ENCODE measurements at places on chromosomes 4 and X.

- no peaks in the 10 kb centered on the region for H3K27me3 ChIP-seq
- no peaks in the 10 kb centered on the region for H3K4me1 ChIP-seq
- no peak overlapping the region for H3K4me3 ChIP-seq
- no peak for DNase-seq
- H3K27ac ChIP-seq, result no peak overlapping the region
Measured at GRCh38 chrX:10195425-10195824, 38.6 kb downstream of the CLCN4 start.

DNA sequence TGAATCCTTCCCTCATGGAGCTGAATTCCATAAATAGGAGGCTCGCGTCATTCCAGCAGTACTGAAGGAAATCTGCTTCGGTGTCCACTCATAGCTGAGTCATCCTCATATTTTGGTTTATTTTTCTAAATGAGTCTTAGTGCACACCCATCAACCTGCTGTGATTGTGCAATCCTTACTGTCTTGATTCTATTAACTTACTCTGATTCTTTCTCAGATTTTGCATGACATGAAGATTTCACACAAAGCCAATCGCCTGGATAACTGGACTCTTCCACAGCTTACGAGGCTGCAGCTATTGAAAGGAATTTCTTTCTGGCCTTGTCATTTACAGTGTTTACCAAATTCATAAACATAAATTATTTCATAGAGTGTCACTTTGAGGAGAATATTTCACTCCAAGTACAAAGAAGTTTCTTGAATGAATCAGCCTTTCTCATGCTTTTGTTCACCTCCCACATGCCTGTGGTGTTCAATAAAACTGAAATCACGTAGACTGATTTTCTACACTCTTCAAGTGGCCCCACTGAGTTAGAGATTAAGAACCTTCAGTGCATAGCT, 207.6 kb upstream of the SLITRK2 start:
- no peak overlapping the region for H3K4me3 ChIP-seq
- no peak overlapping the region for H3K27ac ChIP-seq
- H3K27me3 ChIP-seq, result no peaks in the 10 kb centered on the region
- no peaks in the 10 kb centered on the region for H3K36me3 ChIP-seq

- H3K27ac ChIP-seq, result no peak overlapping the region
- H3K4me1 ChIP-seq, result no peaks in the 10 kb centered on the region
- no peak for DNase-seq
- no peak overlapping the region for H3K4me3 ChIP-seq
- no peaks in the 10 kb centered on the region for H3K36me3 ChIP-seq
- H3K27me3 ChIP-seq, result no peaks in the 10 kb centered on the region
Measured at GRCh38 chrX:13266641-13267345, 53.1 kb downstream of the ATXN3L start.

DNA sequence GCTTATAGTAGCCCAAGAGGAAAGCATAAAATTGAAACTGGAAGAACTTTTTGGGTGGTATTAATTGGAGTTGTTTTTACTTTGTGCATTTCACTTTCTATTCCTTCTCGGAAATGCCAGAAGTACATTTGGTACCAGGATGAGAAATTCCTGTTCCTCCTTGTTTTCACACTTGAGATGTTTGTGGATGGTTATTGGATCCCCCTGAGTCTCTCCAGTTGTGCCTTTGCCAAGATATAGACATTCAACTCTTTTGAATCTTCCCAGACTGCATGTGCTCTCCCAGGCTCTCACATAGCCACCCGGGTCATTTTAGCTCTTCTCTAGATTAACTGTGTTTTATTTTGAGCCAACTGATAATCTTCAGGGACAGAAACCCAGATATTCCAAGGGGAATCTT, 120.5 kb downstream of the AFF1 start:
- no peak for DNase-seq
- no peaks in the 10 kb centered on the region for H3K4me1 ChIP-seq
- H3K4me3 ChIP-seq, result no peak overlapping the region

DNA sequence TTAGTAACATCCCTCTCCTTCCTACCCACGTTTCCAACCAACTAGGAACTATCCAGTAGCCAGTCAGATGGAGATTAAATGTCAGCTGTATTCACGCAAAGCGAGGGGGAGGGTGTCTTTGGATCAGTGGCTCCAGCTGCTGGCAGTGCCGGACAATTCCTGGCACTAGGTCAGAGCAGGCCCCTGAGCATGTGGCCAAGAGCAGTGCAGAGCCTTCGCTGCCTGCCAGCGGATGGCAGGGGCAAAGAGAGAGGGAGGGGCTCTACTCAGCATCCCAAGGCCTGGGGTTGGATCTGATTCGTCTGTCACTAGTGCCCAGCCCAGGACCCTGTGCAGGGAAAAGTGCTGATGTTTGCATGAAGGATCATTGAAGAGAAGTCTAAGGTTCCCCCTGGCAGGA, 28.7 kb upstream of the JAKMIP1 start:
- no peaks in the 10 kb centered on the region for H3K27me3 ChIP-seq
- no peak overlapping the region for H3K4me3 ChIP-seq
- no peak for DNase-seq
- H3K36me3 ChIP-seq, result no peaks in the 10 kb centered on the region
- H3K27ac ChIP-seq, result no peak overlapping the region

DNA sequence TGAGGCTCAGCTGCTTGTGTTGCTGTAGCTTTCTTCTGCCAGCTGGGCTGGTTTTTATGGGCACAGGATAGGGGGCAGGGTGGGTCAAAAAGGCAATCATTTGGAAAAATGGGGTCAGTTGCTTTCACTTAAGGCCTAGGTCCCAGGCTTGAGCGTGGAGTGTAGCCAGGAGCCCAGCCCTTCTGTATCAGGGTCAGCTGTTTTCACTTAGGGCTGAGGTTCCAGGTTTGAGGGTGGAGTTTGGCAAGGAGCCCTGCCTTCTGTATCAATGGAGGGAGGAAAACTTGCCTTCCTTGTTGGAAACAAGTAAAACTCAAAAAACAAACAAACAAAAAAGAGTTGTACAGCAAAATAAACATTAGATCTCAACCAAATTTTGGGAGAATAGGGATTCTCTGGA, 37.0 kb upstream of the UGT8 start:
- no peaks in the 10 kb centered on the region for H3K27me3 ChIP-seq
- H3K36me3 ChIP-seq, result no peaks in the 10 kb centered on the region
- DNase-seq, result no peak
- no peak overlapping the region for H3K27ac ChIP-seq
- H3K4me3 ChIP-seq, result no peak overlapping the region

DNA sequence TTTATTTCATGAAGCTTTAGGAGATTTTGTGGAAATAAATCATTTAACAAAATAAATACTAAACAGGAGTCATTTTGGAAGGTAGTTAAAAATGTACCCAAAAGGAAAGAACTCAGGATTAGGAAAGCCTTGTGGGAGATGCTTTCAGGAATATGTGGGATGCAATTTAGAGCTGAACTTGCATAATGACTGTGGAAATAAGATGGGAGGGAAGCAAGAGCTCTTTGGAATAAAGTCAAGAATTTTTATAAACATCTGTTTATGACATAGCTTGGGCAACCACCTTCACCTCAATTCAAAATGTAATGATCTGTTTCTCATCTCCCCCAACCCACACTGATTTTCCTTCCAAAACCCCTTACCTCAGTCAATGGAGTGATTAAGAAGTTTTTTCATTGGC, 623.8 kb downstream of the FAT4 start:
- DNase-seq, result no peak
- H3K27ac ChIP-seq, result no peak overlapping the region
- no peaks in the 10 kb centered on the region for H3K4me1 ChIP-seq
- H3K4me3 ChIP-seq, result no peak overlapping the region
- no peaks in the 10 kb centered on the region for H3K27me3 ChIP-seq

DNA sequence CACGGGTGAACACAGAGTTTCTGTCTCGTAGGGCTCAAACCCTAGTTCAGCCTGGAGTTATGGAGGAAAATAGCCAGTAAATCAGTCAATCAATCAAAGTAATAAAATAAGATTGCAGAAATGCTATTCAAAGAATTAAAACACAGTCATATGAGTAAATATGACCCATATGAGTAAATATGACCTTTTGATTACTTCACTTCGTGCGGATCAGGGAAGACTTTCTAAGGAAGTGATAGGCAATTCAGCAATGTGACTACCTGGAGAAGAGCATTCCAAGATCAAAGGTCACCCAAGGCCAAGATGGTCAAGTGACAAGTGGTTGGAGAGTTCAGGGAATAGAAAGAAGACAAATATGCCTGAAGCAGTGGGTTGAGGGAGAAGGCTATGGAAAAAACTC, 722.6 kb downstream of the ADGRL3 start:
- no peaks in the 10 kb centered on the region for H3K4me1 ChIP-seq
- no peak overlapping the region for H3K4me3 ChIP-seq
- H3K27ac ChIP-seq, result no peak overlapping the region
- DNase-seq, result no peak

DNA sequence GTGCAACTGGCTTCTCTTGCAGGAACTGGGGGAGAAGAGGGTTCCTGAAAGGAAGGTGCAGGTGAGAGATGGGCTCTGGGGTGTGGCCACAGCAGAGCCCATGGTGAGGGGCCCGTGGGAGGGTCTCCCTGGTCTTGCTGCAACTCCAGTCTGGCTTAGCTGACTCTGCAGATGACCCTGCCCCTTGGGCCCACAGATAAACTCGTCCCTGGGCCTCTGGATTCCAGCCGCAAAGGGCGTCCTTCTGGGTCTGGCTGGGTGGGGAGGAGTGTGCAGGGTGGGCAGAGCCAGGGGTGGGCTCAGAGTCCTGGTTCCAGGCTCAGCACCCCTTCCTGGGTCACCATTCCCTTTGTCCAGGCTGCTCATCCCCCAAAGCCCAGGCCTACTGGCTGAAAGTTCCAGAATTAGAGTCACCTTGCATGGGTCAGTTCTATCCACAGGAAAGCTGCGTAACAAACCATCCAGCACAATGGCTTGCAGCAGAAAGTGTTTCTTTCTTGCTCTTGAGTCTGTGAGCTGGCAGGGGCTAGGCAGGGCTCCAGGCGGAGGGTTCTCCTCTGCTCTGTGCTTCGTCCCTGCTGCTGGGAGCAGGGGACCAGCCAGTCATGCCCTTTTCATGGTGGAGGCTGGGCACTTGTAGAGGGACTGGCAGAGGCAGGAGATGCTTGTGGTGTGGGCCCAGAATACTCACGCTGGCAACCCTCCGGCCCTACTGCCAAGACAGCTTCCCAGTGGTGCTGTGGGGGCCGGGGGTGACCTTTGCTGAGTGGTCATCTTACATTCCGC, 43.5 kb upstream of the ADRA2C start:
- DNase-seq, result no peak
- H3K4me3 ChIP-seq, result no peak overlapping the region
- H3K27ac ChIP-seq, result no peak overlapping the region
- H3K36me3 ChIP-seq, result no peaks in the 10 kb centered on the region

GRCh38 chr4:32003548-32003947, 1283.4 kb downstream of the PCDH7 start:
- no peaks in the 10 kb centered on the region for H3K4me1 ChIP-seq
- no peak for DNase-seq
- H3K27ac ChIP-seq, result no peak overlapping the region
- no peak overlapping the region for H3K4me3 ChIP-seq
- H3K27me3 ChIP-seq, result no peaks in the 10 kb centered on the region

- no peaks in the 10 kb centered on the region for H3K27me3 ChIP-seq
- H3K27ac ChIP-seq, result no peak overlapping the region
- no peaks in the 10 kb centered on the region for H3K36me3 ChIP-seq
- H3K4me1 ChIP-seq, result no peaks in the 10 kb centered on the region
- no peak for DNase-seq
Measured at GRCh38 chr4:106690487-106690886, 321.9 kb upstream of the GIMD1 start.

DNA sequence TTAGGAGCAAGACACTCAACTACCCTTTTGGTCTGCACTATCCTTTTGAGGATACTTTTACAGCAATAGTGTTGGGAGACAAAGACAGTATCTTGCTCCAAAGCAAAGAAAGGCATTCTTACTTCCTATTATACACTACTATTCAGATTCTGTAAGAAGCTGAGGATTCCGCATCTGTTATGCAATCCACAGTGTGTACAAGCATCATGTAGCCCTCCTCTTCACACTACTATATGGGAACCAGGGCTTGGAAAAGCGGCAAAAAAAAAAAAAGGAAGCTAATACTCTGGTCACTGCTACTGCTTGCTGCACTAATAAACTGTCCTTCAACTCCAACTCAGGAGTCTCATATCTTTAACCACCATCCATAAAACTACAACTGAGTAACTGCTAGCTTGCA, 59.1 kb downstream of the FBXW7 start:
- H3K4me3 ChIP-seq, result no peak overlapping the region
- no peaks in the 10 kb centered on the region for H3K36me3 ChIP-seq
- no peak for DNase-seq
- no peak overlapping the region for H3K27ac ChIP-seq

DNA sequence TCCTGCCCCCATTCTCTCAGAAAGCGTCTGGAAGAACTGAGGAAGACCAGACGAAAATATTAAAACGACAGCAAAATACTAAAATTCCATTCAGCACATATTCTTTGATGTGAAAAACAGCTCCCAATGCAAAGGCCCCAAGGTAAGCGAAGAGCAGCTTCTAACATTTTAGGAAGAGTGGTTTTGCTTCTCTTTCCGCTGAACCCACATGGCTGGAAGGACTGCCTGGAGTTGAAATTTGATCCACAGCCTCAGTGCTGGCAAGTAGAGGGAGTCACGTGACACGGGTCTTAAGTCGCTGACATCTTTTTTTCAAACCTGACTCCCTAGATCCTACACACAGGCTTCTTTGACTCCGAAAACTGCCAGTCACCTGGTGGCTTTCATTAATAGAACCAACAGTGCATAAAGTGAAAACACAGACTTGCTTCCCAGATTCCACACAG, at the start of gene FAM13A:
FAM13A (minus strand) TSS at position 233 of the 446 bp plus-strand sequence; CDS start at position 12, 221 bp downstream.
- H3K4me1 ChIP-seq, result no peaks in the 10 kb centered on the region
- no peaks in the 10 kb centered on the region for H3K27me3 ChIP-seq
- no peaks in the 10 kb centered on the region for H3K36me3 ChIP-seq
- DNase-seq, result no peak

DNA sequence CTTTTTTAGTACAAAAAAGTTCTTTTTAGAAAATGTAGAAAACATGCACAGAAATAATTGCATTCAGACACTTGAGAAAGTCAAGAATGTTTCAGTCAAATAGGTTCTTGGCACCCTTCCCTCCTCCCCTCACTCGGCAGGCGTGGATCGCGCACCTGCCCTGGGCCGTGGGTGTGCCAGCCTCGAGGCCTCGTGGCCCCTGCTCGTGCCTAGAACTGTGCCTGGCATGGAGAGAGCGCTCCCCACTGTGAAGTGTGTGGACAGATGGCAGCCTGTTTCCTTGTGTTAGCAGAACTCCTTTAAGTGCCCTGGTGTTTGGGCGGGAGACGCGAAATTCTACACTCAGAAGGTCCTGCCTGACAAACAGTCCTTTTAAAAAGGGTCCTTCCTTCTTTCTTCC, 14.7 kb downstream of the RGS12 start:
- H3K4me1 ChIP-seq, result peaks cover 15% of the 10 kb centered on the region
- no peak overlapping the region for H3K4me3 ChIP-seq
- H3K27ac ChIP-seq, result no peak overlapping the region
- H3K36me3 ChIP-seq, result no peaks in the 10 kb centered on the region
- DNase-seq, result no peak

GRCh38 chrX:129000018-129000417, 523.3 kb downstream of the SMARCA1 start:
- H3K27ac ChIP-seq, result no peak overlapping the region
- no peaks in the 10 kb centered on the region for H3K27me3 ChIP-seq
- H3K4me1 ChIP-seq, result no peaks in the 10 kb centered on the region
- H3K4me3 ChIP-seq, result no peak overlapping the region
- no peak for DNase-seq
- no peaks in the 10 kb centered on the region for H3K36me3 ChIP-seq

Data from effector memory CD4-positive, alpha-beta T cell (primary cell).